ENCODE measurements at places on chromosomes 16 and 17. TPM values are rescaled to one million over a fixed set of nuclear protein-coding genes. Genes with fewer than 3 reads are reported as not detected.

Gene ZG16
- not detected for total RNA-seq

Gene ZFP90
- 37.0 TPM for total RNA-seq

Gene HBA2
- total RNA-seq: 0.91 TPM

Gene KRT23
- total RNA-seq: not detected

Gene CARHSP1
- total RNA-seq: 132 TPM

Gene TMEM231
- total RNA-seq: 12.3 TPM

Gene PNMT
- not detected for total RNA-seq

Gene HES7
- 0.78 TPM for total RNA-seq

Gene CETP
- 0.40 TPM for total RNA-seq

Gene SNX20
- total RNA-seq: not detected

Gene ACAP1
- total RNA-seq: 2.7 TPM

Gene POLG2
- total RNA-seq: 2.7 TPM

Gene ADAMTS18
- 0.16 TPM for total RNA-seq

Gene METRNL
- 29.6 TPM for total RNA-seq

Gene ASPA
- total RNA-seq: 0.48 TPM

Gene KRTAP1-5
- total RNA-seq: 10.1 TPM

Gene MPP3
- 4.8 TPM for total RNA-seq

Gene KCNH6
- not detected for total RNA-seq

Gene OR4D1
- total RNA-seq: 0.32 TPM

Gene TMC5
- 0.26 TPM for total RNA-seq

Gene TNFRSF13B
- not detected for total RNA-seq

Gene CD300LG
- not detected for total RNA-seq

Gene TBC1D28
- not detected for total RNA-seq

Gene KRTAP2-3
- total RNA-seq: not detected

Gene GLIS2
- 5.7 TPM for total RNA-seq

Gene WFDC1
- 9.7 TPM for total RNA-seq

Gene HCRT
- not detected for total RNA-seq

Gene ABCA6
- 17.0 TPM for total RNA-seq

Gene ASGR1
- 1.0 TPM for total RNA-seq

Gene WSCD1
- 2.2 TPM for total RNA-seq

Gene C17orf78
- not detected for total RNA-seq

Gene DCTPP1
- 12.5 TPM for total RNA-seq

Gene SDR42E1
- total RNA-seq: 0.65 TPM

Gene MIS12
- 21.7 TPM for total RNA-seq

Gene TNS4
- 7.9 TPM for total RNA-seq

Gene MAPT
- total RNA-seq: 0.56 TPM

Gene TUBG1
- 35.1 TPM for total RNA-seq

Gene KRTAP4-4
- total RNA-seq: not detected

Gene ITGB3
- 10.9 TPM for total RNA-seq

Gene SLC6A4
- total RNA-seq: not detected
